ENCODE measurements at places on chromosomes 12 and 14.

- DNase-seq = peak; percentile 7
Measured at GRCh38 chr14:62179367-62180018, 417.3 kb downstream of the SNAPC1 start.

DNA sequence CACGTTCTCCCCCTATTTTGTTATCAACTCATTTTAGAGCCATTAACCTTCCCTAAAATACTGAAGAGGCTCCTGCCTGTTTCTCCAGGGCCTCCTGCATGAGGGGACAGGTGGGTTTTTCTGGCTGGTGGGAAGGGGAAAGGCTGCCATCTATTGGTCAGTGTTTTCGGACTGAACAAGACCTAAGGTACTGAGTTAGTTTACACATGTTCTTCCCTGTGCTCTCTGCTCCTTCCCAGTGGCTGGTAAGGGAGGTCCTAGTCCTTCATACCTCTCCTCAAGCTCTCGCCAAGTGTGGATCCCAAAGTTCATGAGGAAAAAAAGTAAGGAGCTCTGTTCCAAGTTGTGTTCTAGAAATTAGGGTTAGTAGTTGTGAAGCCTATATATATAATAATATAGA is 357.5 kb downstream of the FSCB start:
- peak; percentile 17 for DNase-seq

- DNase-seq = no peak
Measured at GRCh38 chr14:20482382-20482781, 13.2 kb downstream of the PNP start.

- DNase-seq = no peak
Measured at GRCh38 chr12:52871291-52872039, 22.7 kb upstream of the KRT78 start.

GRCh38 chr14:61019537-61019936 is 38.5 kb downstream of the SLC38A6 start:
- DNase-seq = no peak

- DNase-seq = no peak
Measured at GRCh38 chr14:106877517-106877916, 1351.1 kb downstream of the TMEM121 start.

Measured in NCI-H446 treated with DMSO at 0.1 percent for 48 hours (cell line).